Fibroblast of the aortic adventitia (primary cell): ENCODE measurements at places on chromosomes 12 and 14. TPM values are rescaled to one million over a fixed set of nuclear protein-coding genes. Genes with fewer than 3 reads are reported as not detected.

The CELA1 gene
- 0.25 TPM in 1 of 2 replicates, not detected in the other for total RNA-seq

The HOXC6 gene
- 0.09 and 0.90 TPM in 2 replicates for total RNA-seq

GRCh38 chr14:39673270-39673711 lies 241.1 kb upstream of the FBXO33 start:
- DNase-seq, result no peak

The SPX gene
- total RNA-seq, result 0.54 and 0.82 TPM in 2 replicates

GRCh38 chr12:28027328-28027727 lies 54.8 kb upstream of the PTHLH start:
- DNase-seq, result peak; percentile 34

The SLC7A7 gene
- 2.5 and 16.5 TPM in 2 replicates for total RNA-seq

GRCh38 chr12:21571046-21571445 lies 33.6 kb downstream of the GYS2 start:
- no peak for DNase-seq

The CMKLR1 gene
- total RNA-seq, result 0.54 TPM in 1 of 2 replicates, not detected in the other

The DHH gene
- total RNA-seq, result 0.41 TPM in 1 of 2 replicates, not detected in the other

- DNase-seq, result no peak
Observed at GRCh38 chr12:116172224-116172849, 105.2 kb downstream of the MED13L start.

The TSPAN19 gene
- 1.7 TPM in 1 of 2 replicates, not detected in the other for total RNA-seq

The OR4E2 gene
- total RNA-seq, result 0.33 TPM in 1 of 2 replicates, not detected in the other

GRCh38 chr12:88658009-88658408 lies 77.7 kb upstream of the KITLG start:
- peak; percentile 91 for DNase-seq

- DNase-seq, result no peak
Observed at GRCh38 chr14:102731871-102732800, 45.1 kb upstream of the TRAF3 start.

DNA sequence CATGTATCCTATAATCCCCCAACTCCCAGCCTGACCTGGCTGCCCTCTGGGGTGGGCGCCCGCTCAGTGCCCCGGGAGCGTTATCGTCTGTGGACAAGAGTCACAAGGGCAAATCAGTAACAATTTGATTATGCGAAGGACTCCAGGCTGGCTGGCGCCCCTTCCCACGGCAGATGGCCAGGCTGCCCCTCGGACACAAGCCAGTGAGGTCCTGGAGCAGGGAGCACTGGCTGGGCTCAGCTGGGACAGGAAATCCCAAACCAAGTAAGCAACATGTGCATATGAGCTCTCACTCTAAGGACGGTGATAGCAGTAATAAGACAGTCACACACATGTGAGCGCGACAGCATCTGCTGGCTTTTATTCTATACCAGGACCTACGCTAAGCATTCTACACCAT lies 59.3 kb upstream of the FAM222A start:
- DNase-seq, result no peak

The ERP29 gene
- total RNA-seq, result 56.0 and 77.7 TPM in 2 replicates

The BIN2 gene
- total RNA-seq, result under 0.01 TPM in 1 of 2 replicates, not detected in the other

DNA sequence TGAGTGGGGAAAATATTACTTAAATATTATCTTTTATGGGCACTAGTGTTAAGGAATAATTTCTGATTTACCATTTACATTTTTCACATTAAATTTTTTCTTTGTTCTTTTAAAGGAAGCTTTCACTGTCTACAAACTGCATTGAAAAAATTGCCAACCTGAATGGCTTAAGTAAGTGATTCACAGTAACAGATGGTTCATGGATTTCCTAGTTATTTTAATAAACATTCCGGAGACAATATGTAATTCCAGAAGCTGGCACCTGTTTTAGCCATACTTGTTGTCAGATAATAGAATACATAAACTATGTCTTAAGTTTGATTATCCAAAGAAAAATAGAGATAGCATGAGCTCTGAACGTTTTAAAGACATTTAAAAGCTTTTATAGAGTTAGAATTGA lies 17.1 kb downstream of the DNAL1 start:
- no peak for DNase-seq

The CLEC4E gene
- total RNA-seq, result not detected in 2 replicates

GRCh38 chr12:114265036-114265435 lies 140.9 kb downstream of the TBX5 start:
- peak; percentile 33 for DNase-seq

- DNase-seq, result no peak
Observed at GRCh38 chr14:98808494-98809407, 463.2 kb downstream of the BCL11B start.

DNA sequence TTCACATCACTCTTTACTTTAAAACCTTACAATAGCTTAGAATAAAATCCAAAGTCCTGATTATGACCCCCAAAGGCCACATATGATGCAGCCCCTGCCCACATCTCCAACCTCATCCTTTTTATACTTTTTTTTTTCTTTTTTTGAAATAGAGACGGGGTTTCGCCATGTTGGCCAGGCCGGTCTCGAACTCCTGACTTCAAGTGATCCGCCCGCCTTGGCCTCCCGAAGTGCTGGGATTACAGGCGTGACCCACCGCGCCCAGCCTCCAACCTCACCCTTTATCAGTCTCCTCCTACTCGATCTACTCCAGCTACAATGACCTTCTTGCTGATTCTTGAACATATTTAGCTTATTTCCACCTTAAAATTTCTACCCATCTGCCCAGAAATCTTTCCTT lies 1.2 kb upstream of the MAPKAPK5 start:
- DNase-seq, result no peak

GRCh38 chr12:89664441-89664840 lies 44.2 kb downstream of the ATP2B1 start:
- DNase-seq, result no peak

- peak; percentile 58 for DNase-seq
Observed at GRCh38 chr14:59123975-59124374, 64.5 kb upstream of the DAAM1 start.

The SERPINA9 gene
- total RNA-seq, result not detected in 2 replicates

- DNase-seq, result no peak
Observed at GRCh38 chr14:87175175-87175574, 817.8 kb downstream of the GALC start.

GRCh38 chr12:52944683-52945388 lies 4.1 kb upstream of the KRT18 start:
- DNase-seq, result no peak

DNA sequence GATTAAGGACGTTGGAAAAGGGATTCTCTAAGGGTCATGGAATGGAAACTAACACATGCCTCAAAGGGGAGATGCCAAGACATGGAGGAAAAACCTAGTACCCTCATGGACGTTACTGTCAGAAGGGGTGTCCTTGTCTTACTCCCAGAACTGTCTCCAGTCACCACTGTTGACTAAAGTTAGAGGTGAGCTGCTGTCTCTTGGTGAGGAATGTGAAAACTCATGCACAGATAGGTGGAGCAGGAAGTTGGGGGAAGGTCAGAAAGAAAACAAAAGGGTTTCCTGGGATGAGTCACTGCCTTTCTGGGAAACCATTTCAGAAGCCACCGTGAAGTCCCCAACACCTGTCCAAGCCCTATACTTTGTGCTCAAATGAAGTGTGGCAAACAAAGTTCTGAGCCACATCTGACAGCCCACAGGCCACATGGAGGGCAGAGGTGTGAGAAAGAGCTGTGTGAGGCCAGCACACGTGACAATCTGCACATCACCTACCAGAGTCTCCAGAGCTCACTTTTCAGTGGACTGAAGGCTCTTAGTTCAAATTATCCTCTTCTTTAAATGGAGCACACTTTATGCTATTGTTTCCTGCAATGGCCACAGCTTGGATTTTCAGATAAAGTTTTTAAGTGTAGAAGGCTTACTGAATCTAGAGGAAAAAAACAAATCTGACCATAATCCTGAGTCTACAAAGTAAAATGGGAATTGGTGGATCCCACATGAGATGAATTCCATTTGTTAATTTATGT lies 92.9 kb upstream of the EGLN3 start:
- no peak for DNase-seq

DNA sequence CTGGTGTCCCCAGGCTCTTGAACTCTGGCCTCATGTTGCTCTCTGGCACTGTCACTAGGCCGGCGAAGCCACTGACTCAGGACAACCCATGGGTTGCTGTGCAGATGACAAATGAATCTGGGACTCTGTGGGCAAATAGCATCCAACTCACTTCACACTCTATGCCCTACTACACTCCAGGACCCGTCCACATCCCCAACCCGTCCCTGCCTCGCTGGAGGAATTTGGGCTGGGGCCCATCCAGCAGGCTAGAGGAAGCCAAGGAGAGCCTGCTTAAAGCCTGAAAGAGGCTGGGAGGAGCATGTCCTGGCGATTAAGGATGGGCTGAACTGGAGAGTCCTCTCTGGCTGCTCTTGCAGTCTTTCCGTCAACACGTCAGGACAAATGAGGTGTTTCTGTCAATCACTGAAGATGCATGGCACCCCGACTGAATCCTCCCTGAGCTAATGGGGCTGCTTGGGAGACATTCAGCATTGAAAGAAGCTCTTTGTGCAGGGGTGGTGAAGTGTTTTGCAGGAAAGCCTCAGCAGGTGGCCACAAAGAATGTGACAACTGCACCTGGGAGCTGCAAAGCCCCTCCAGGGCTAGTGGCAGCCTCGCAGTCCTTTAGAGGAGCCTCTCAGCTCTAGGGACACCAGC lies 71.7 kb downstream of the ANO2 start:
- no peak for DNase-seq

DNA sequence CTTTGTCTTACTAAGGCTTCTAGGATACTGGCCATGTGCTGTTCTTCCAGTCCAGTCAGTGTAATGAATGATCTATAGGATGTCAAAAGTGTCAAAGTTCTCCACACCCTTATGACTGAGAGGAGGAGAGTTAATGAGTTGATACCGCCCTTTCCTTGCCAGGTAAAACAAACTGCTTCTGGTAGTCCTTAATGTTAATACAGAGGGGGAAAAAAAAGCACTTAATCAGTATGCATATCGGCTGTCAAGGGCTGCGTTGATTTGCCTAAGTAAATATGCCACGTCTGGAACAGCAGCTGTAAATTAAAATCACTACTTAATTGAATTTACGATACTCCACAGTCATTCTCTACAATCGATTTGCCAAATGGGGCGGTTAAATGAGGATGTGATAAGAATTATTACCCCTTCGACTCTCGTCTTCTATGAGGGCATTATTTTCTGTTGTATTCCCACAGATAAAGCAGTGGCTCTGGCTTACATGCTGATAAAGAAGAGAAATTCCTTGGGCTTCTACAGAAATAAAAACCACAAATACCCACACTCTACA lies 416.0 kb downstream of the KCNH5 start:
- DNase-seq, result no peak

The AKAP6 gene
- total RNA-seq, result 0.33 and 2.2 TPM in 2 replicates

- peak; percentile 69 for DNase-seq
Observed at GRCh38 chr14:37232907-37233481, 35.3 kb downstream of the MIPOL1 start.

DNA sequence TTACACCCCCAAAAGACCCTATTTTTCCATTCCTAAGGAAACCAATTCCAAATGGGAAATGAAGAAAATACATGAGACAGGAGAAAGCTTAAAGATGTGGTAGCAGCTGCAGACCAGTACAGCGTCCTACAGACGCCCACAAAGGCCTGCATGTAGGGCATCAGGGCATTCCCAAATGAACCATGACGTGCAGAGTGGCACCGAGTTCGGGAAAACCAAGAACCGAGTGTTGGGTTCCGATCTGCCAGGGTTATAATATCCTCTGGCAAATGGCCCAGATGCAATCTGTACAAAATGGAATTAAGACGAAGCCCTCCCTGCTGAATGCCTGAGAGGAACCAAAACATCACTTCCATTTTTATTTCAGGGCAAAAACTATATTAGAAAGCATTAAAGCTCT lies 34.4 kb upstream of the SELPLG start:
- DNase-seq, result no peak

The ZNF84 gene
- 25.9 and 26.7 TPM in 2 replicates for total RNA-seq
